IMR-90 (cell line): ENCODE measurements at places on chromosomes 3 and 15. TPM values are rescaled to one million over a fixed set of nuclear protein-coding genes. Genes with fewer than 3 reads are reported as not detected.

Gene IGSF11
- total RNA-seq: 0.18 TPM in 1 of 2 replicates, not detected in the other

GRCh38 chr3:187850258-187850921 is 105.1 kb upstream of the BCL6 start:
- no peak for DNase-seq

Gene CAND2
- 2.5 and 2.9 TPM in 2 replicates for total RNA-seq

Gene GOLGA8T
- total RNA-seq: not detected in 2 replicates

- DNase-seq: peak; percentile 53
Observed at GRCh38 chr15:52148403-52148802, 35.8 kb upstream of the BCL2L10 start.

DNA sequence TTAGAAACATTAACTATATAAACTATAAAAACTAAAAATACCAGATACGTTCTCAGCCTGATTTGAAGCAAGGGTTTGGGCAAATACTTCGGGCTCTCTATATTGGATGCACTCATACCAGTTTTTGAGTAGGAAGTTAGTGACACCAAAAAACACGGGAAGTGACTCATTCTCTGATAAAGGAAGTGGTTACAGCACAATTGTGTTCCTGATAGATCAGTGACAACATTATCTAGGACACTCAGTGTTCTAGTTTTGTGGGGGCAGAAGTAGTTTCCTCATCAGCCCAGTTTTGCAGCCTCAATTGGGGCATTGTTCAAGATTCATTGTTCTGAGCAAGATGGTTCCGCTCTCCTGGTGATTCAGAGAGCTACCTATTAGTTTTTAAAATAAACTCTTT is 469.6 kb upstream of the DPPA4 start:
- DNase-seq: peak; percentile 56

- DNase-seq: no peak
Observed at GRCh38 chr15:63189941-63190768, 749 bp downstream of the RAB8B start.

DNA sequence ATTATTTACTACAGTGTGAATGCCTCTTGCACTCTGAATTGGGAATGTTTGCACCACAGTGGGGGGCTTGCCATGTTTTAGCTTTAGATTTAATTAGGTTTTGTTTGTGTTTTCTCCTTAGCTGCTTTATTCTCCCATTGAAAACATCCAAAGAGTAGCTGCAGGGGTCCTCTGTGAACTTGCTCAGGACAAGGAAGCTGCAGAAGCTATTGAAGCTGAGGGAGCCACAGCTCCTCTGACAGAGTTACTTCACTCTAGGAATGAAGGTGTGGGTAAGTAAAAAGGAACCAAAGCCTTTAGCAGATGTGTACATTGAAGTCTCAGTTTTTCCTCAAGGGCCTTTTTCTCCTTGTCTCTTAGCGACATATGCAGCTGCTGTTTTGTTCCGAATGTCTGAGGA is 36.9 kb downstream of the CTNNB1 start:
- DNase-seq: no peak

GRCh38 chr15:100284191-100284590 is 57.6 kb downstream of the ADAMTS17 start:
- no peak for DNase-seq
